Stimulated activated CD4-positive, alpha-beta T cell treated with anti-CD3 and anti-CD28 coated beads, TNF-alpha, amount 100 ng/mL, for 1 hour (primary cell): ENCODE measurements at places on chromosomes 7 and 10.

GRCh38 chr10:100746784-100747455, 1.5 kb downstream of the PAX2 start:
- no peak for DNase-seq

- no peak for DNase-seq
Observed at GRCh38 chr10:90912174-90912573, 8.7 kb downstream of the ANKRD1 start.

- no peak for DNase-seq
Observed at GRCh38 chr10:61283481-61284221, 169.5 kb downstream of the TMEM26 start.

GRCh38 chr7:98372993-98373392, 27.9 kb downstream of the BAIAP2L1 start:
- DNase-seq = no peak

GRCh38 chr7:87210506-87210905, 9.0 kb downstream of the TMEM243 start:
- no peak for DNase-seq
